ENCODE measurements at places on chromosomes 4 and X.

DNA sequence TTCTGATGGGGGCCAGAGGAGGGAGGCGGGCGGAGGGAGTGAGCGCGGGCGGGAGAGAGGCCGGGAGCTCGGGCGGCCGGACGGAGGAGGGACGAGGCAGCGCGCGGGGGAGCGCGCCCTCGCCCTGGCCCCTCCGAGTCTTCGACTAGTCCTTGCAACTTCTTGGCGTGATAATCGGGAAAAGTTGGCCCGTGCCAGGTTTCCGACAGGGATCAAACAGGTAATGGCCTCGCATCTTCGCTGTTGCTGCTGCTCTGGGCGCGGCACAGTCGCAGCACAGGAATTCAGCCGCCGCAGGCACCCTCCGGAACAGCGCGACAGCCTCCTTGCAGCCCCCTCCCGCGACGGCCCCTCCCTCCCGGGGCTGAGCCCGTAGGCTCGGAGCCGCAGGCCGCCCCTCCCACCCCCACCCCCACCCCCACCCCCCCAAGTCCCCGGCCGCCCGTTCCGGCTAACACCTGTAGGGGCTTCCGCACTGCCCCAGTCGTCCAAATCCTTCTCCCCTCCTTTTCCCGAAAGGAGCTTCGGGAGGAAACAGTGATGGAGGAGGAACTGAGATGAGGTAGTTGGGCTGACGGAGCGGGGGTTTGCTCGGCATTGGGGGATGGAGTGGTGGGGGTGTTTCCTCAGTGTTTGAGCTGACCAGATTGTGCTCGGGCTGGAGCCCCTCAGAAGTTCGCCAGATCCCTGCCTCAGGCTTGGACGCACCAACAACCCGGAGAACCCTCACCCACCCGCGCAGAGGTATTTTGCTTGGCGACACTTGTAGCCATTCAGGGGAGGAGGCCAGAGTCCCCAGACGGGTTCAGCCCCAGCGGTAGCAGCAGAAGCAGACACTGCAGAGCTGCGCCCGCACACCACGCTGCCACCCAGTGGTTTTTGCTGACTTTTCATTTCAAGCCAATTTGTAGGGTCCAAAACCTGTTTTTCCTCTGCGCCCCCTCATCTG, at the start of gene FGF13:
FGF13 (minus strand) TSS at position 319 of the 949 bp plus-strand sequence. CDS start 714 bp downstream, outside the sequence.
- no peak for DNase-seq

DNA sequence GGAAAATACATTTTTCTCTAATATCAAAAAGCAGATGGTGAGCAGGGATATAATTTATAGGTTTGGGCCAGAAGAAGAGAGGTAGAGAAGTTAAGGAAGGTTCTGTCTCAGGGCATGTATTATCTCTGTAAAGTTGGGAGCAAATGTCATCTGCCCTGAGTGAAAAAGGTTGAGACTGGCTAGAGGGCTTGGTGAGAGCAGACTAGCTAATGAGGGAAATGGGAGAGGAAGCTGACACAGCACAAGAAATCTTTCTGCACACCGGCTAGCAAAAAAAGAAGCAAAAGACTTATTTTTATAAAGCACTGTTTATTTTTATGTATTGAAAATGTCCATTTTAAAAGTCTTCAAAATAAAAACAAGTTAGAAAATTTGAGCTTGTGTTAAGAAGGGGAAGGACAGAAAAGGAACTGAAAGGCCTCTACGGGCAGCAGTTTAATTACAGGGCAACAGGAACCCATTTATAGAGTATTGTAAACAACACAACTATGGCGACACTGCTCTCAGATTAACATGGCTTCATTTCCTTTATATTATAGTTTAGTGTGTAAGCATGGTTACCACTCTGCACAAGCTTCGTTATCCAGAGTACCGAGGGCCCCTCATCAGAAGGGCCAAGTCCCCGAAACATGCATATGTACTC, 17.4 kb downstream of the CD40LG start:
- no peak for DNase-seq

GRCh38 chrX:43706786-43707370, 50.8 kb downstream of the MAOA start:
- no peak for DNase-seq

DNA sequence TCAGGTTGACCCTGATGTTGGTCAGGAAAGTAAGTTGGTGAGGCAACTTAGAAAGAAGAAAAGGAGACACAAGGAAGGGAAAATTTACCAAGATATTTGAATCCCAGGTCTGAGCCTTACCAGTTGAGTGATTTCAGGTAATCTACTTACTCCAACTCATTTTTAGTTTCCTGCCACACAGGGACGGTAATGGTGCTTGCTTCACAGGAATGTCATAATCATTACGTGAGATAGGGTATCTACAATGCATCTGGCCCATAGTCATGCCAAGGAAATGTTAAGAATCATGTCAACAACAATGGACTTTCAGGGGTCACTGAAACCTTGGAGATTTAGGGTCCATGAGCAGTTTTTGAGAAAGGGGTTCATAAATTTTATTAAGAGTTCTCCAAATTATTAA, 195.4 kb upstream of the HHIP start:
- no peak for DNase-seq

DNA sequence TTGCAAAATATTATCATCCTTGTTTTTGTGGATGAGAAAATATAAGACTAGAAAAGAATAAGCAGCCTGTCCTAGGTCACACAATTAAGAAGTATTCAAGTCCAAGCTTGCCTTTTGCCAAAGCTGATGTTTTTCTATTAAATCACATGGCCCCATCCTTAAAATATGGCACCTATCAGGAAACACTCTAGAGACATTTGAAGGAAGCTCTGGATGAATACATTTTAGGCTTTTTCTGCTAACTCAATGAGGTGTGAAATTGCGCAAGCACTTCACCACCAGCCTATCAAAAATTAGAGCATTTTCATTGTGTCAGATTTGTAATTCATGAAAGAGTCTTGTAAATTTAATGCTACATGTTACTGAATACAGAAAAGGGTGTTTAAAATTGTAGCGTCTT, 251.1 kb upstream of the MAD2L1 start:
- no peak for DNase-seq

All from CD4-positive, CD25-positive, alpha-beta regulatory T cell (primary cell).